ENCODE measurements at places on chromosomes 16 and 17. TPM values are rescaled to one million over a fixed set of nuclear protein-coding genes. Genes with fewer than 3 reads are reported as not detected.

CD68 gene
- 3.8 TPM for total RNA-seq

PDILT gene
- not detected for total RNA-seq

RNF43 gene
- total RNA-seq, result 0.07 TPM

ADAD2 gene
- not detected for total RNA-seq

KRTAP3-1 gene
- total RNA-seq, result not detected

NOXO1 gene
- total RNA-seq, result 0.87 TPM

WNT3 gene
- not detected for total RNA-seq

KRT9 gene
- total RNA-seq, result not detected

HP gene
- not detected for total RNA-seq

ANKFN1 gene
- total RNA-seq, result not detected

KRT24 gene
- not detected for total RNA-seq

DNA sequence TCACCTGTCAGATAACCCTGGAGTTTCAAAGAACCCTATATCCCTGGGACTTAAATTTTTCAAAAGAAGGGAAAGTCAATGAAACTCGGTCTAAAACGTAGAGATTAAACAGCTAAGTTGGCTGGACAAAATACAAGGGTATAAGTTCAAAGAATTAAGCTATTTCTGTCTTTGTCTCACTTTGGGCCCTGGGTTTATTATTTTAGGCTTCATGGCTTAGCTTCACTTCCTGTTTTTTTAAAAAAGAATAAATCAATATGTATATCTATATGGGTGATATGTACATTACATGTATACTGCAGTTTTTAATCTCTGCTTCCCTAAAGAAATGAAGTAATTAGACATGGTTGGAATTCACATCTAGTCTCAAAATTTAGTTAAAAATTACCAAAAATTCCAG, 132.3 kb downstream of the TRIM37 start:
- DNase-seq, result no peak
- H3K4me1 ChIP-seq, result peaks cover 3% of the 10 kb centered on the region
- no peak overlapping the region for H3K4me3 ChIP-seq
- peaks cover 2% of the 10 kb centered on the region for H3K27me3 ChIP-seq

- H3K36me3 ChIP-seq, result no peaks in the 10 kb centered on the region
- DNase-seq, result no peak
- H3K27ac ChIP-seq, result peak overlapping the region; percentile 15
- no peak overlapping the region for H3K4me3 ChIP-seq
- peaks cover 4% of the 10 kb centered on the region for H3K4me1 ChIP-seq
- H3K27me3 ChIP-seq, result peaks cover 39% of the 10 kb centered on the region
Measured at GRCh38 chr17:50627782-50628601, 6.7 kb upstream of the ABCC3 start.

GRCh38 chr16:87851141-87851587, 18.1 kb downstream of the SLC7A5 start:
- no peak for DNase-seq
- H3K27ac ChIP-seq, result no peak overlapping the region
- H3K36me3 ChIP-seq, result peaks cover 26% of the 10 kb centered on the region
- H3K4me3 ChIP-seq, result no peak overlapping the region
- no peaks in the 10 kb centered on the region for H3K27me3 ChIP-seq

DNA sequence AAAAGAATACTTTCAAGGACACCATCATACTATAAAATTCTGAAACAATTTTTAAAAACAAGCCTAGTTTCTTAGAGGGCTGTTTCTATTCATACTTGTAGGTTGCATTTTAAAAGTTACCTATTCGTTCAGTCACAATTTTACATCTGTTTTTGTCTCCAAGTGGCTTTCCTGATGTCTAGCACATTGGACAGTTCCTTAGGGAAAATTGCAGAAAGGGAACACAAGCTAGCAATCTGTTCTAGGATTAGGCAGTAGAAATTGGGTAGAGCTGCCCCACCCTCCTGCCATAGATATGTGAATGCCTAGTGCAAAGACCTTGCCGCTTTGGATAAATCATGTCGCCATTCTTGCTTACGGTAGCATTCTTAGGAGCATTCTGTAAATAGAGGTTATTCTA, 358.9 kb downstream of the RBFOX1 start:
- no peaks in the 10 kb centered on the region for H3K4me1 ChIP-seq
- H3K4me3 ChIP-seq, result no peak overlapping the region
- no peaks in the 10 kb centered on the region for H3K27me3 ChIP-seq
- H3K27ac ChIP-seq, result no peak overlapping the region
- DNase-seq, result no peak

DNA sequence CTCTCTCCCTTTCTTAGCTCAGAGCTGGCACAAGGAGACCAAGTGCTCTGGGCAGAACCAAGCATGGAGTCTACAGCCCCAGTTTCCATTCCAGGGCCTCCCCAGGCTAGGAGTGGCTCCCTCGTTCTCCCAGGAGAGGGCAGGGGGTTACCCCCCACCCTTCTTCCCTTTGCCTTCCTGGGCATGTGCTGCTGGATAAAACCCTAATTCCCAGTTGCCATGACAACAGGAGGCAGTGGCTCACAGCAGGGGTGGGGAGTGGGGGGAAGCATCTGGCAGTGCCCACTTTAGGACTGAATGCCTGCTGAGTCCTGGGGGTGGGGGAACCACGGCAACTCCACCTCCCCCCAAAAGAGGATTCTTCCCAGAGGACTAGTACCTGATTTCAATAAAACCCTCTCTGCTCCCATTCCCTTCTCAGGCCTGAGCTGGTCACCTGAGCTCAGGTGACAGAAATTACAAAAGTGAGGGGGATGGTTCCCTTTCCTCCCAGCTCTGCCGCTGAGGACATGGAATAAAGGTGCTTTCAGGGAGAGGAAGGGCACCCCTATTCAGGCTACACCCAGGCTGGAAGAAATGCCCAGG, 1.8 kb downstream of the MPP2 start:
- peaks cover 65% of the 10 kb centered on the region for H3K27me3 ChIP-seq
- H3K36me3 ChIP-seq, result no peaks in the 10 kb centered on the region
- no peak overlapping the region for H3K4me3 ChIP-seq
- H3K27ac ChIP-seq, result no peak overlapping the region
- H3K4me1 ChIP-seq, result peaks cover 17% of the 10 kb centered on the region
- DNase-seq, result no peak

- H3K4me1 ChIP-seq, result peaks cover 27% of the 10 kb centered on the region
- H3K36me3 ChIP-seq, result no peaks in the 10 kb centered on the region
- no peak overlapping the region for H3K4me3 ChIP-seq
- no peaks in the 10 kb centered on the region for H3K27me3 ChIP-seq
- no peak for DNase-seq
Measured at GRCh38 chr17:27514595-27515413, 58.6 kb downstream of the KSR1 start.

- H3K4me3 ChIP-seq, result no peak overlapping the region
- H3K4me1 ChIP-seq, result no peaks in the 10 kb centered on the region
- no peak for DNase-seq
- H3K36me3 ChIP-seq, result no peaks in the 10 kb centered on the region
Measured at GRCh38 chr16:82855471-82855870, 228.7 kb downstream of the CDH13 start.

- peaks cover 26% of the 10 kb centered on the region for H3K27me3 ChIP-seq
- H3K27ac ChIP-seq, result peak overlapping the region; percentile 42
- H3K4me3 ChIP-seq, result no peak overlapping the region
- H3K4me1 ChIP-seq, result peaks cover 28% of the 10 kb centered on the region
Measured at GRCh38 chr17:77696721-77697460, 261.6 kb upstream of the TNRC6C start.

- DNase-seq, result no peak
- H3K27me3 ChIP-seq, result no peaks in the 10 kb centered on the region
- H3K36me3 ChIP-seq, result peaks cover 19% of the 10 kb centered on the region
- peaks cover 1% of the 10 kb centered on the region for H3K4me1 ChIP-seq
- H3K4me3 ChIP-seq, result no peak overlapping the region
- H3K27ac ChIP-seq, result no peak overlapping the region
Measured at GRCh38 chr16:3596101-3596861, 15.1 kb downstream of the SLX4 start.

GRCh38 chr17:75557075-75557851, 30.3 kb upstream of the MYO15B start:
- no peaks in the 10 kb centered on the region for H3K27me3 ChIP-seq
- no peak overlapping the region for H3K4me3 ChIP-seq
- H3K4me1 ChIP-seq, result no peaks in the 10 kb centered on the region
- no peaks in the 10 kb centered on the region for H3K36me3 ChIP-seq
- H3K27ac ChIP-seq, result no peak overlapping the region
- DNase-seq, result no peak

DNA sequence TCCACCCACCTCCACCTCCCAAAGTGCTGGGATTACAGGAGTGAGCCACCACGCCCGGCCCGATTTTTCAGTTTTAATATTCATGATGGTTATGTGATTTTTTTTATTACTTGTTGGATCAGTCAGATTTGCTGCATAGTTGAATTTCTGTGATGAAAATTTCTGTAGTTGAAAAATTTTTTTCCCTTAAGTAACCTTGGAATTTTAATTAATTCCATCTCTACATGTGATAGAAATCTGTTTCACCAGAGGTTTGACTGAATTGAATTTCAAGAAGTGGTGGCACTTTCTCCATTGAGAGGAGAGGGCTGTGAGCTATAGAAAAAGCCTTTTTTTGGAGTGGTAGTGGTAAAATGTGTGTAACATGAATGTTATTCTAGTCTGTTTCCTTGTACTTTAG, 24.7 kb downstream of the WIPF2 start:
- peaks cover 8% of the 10 kb centered on the region for H3K36me3 ChIP-seq
- H3K27me3 ChIP-seq, result no peaks in the 10 kb centered on the region
- H3K4me1 ChIP-seq, result peaks cover 17% of the 10 kb centered on the region
- no peak overlapping the region for H3K27ac ChIP-seq
- DNase-seq, result no peak

GRCh38 chr17:28507567-28508203, 1.5 kb downstream of the FOXN1 start:
- no peak overlapping the region for H3K27ac ChIP-seq
- no peaks in the 10 kb centered on the region for H3K36me3 ChIP-seq
- H3K27me3 ChIP-seq, result peaks cover 6% of the 10 kb centered on the region
- DNase-seq, result no peak
- no peak overlapping the region for H3K4me3 ChIP-seq

- DNase-seq, result no peak
- peaks cover 37% of the 10 kb centered on the region for H3K36me3 ChIP-seq
- no peak overlapping the region for H3K4me3 ChIP-seq
- no peak overlapping the region for H3K27ac ChIP-seq
Measured at GRCh38 chr16:57469917-57470470, 7.5 kb downstream of the POLR2C start.

GRCh38 chr17:68511671-68512246, 471 bp upstream of the PRKAR1A start:
- no peaks in the 10 kb centered on the region for H3K27me3 ChIP-seq
- H3K4me1 ChIP-seq, result peaks cover 61% of the 10 kb centered on the region
- peak; percentile 74 for DNase-seq

GRCh38 chr16:52466994-52467393, 79.9 kb downstream of the TOX3 start:
- H3K36me3 ChIP-seq, result no peaks in the 10 kb centered on the region
- no peaks in the 10 kb centered on the region for H3K4me1 ChIP-seq
- H3K27ac ChIP-seq, result no peak overlapping the region
- DNase-seq, result no peak

GRCh38 chr17:47287068-47287467, 33.4 kb downstream of the ITGB3 start:
- H3K4me1 ChIP-seq, result no peaks in the 10 kb centered on the region
- DNase-seq, result no peak
- no peak overlapping the region for H3K4me3 ChIP-seq
- peaks cover 6% of the 10 kb centered on the region for H3K27me3 ChIP-seq
- H3K27ac ChIP-seq, result no peak overlapping the region
- H3K36me3 ChIP-seq, result no peaks in the 10 kb centered on the region

- DNase-seq, result no peak
- no peak overlapping the region for H3K4me3 ChIP-seq
- peaks cover 37% of the 10 kb centered on the region for H3K4me1 ChIP-seq
- H3K36me3 ChIP-seq, result peaks cover 26% of the 10 kb centered on the region
Measured at GRCh38 chr16:17259751-17260270, 210.9 kb downstream of the XYLT1 start.

DNA sequence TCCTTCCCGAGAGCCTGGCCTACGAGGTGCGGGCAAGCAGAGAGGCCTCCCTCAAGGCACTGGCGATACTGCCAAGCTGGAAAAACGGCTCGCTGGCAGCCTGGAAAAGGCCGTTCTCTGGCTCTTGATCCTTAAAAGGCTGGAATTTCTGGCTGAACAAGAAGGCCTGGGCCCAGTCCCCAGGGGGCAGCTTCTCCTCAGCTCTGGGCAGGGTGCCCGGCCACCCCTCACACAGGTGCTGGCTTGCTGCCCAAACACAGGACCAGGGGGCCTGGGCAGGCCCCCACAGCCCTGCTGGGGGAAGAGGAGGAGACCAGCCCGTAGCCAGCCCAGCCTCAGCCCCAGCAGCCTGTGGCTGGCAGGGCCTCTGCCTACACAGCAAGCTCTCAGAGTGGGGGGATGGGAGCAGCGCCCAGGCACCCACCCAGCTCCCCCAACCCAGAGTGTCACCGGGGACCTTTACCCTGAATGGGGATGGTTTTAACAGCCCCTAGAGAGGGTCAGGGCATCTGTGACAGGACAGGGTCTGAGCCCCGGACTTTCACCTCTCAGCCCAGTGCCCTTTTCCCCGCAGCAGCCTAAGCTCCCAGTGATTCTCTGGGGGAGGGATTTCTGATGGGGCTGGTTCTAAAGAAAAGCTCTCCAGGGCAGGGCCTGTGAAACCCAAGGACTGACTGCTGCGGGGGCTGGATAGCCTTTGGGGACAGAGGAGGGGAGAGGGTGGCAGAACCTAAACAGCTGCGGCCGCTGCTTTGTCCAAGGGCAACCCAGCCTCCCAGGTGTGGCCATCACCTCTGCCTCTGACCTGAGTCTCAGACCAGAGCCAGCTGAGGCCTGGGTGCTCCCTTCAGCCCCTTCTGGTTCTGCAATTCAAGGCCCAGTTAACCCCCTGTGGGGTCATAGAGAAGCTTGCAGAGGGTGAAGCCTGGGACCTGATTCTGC, 38.6 kb upstream of the TOB1 start:
- no peak for DNase-seq
- no peaks in the 10 kb centered on the region for H3K27me3 ChIP-seq
- peak overlapping the region; percentile 61 for H3K27ac ChIP-seq
- peaks cover 71% of the 10 kb centered on the region for H3K4me1 ChIP-seq

GRCh38 chr17:82753201-82753464, 1.3 kb downstream of the TBCD start:
- H3K27ac ChIP-seq, result peak overlapping the region; percentile 62
- H3K4me1 ChIP-seq, result peaks cover 21% of the 10 kb centered on the region

- H3K27ac ChIP-seq, result no peak overlapping the region
- H3K36me3 ChIP-seq, result no peaks in the 10 kb centered on the region
- no peak overlapping the region for H3K4me3 ChIP-seq
- H3K4me1 ChIP-seq, result no peaks in the 10 kb centered on the region
- no peak for DNase-seq
- peaks cover 3% of the 10 kb centered on the region for H3K27me3 ChIP-seq
Measured at GRCh38 chr17:43587647-43588046, 41.5 kb upstream of the ETV4 start.

DNA sequence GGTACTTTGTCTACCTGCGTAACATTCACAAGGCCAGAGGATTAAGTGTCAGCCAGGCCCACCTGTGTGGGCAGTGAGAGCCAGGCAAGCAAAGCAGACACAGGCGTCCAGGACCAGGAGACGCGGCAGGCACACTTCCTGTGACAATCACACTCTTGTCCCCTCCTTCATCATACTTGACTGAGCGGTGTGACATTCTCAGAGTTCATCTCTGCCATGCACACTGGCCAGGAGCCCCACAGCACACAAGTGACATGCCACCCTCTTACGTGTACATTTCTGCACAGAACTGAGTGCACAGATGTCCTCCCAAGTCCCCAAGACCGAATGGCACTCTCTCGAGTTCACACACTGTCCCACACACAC, 8.7 kb downstream of the PPP1R9B start:
- peak overlapping the region; percentile 70 for H3K27ac ChIP-seq
- H3K36me3 ChIP-seq, result peaks cover 84% of the 10 kb centered on the region
- peak overlapping the region; percentile 55 for H3K4me3 ChIP-seq
- DNase-seq, result no peak
